ENCODE measurements at places on chromosomes 3 and 15.
A peak's percentile ranks its signal among the peaks of the same experiment; 100 is the strongest.

DNA sequence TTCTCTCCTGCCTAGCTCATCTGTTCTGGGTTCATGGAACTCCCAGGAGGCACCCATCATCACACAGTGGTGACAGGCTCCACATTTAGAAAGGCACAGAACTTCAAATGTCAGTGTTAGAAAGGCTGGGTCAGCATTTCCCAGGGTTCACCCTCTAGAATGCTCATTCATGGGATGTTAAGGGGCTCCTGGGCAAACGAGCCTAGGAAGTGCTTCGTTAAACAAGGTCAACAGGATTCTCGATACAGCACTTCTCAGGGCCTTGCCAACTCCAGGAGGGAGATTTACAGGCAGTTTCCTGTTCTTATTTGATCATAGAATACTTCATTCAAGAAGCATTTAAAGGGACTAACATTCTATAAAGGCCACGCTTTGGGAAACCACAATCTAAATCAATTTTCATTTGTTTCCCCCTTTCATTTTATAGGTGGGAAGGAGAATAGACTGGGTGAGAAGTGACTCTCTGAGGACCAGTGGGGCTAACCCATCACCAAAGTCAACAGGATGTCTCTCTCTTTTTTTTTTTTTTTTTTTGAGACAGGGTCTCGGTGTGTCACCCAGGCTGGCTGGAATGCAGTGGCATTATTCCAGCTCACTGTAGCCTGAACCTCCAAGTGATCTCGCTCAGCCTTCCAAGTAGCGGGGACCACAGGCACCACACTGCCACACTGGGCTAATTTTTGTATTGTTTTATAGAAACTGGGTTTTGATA lies 14.3 kb downstream of the IGDCC4 start:
- DNase-seq, result no peak

DNA sequence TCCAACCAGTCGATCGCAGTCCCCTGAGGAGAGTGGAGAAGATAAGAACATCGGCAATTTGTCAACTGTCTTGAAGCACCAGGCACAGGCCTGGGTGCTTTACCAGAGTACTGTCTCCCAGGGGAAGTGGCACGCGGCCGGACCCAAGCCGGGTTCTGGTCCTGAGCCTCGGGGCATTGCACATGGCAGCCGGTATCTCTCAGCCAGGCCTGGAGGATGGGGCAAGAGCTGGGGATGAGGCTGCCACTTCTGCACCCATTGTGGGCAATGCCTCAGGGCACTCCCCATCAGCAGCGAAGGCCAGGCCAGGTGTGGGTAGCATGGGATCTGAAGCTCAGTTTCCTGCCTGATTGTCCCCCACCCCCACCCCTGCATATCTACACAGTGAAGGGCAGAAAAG lies 77.5 kb downstream of the ADCY5 start:
- no peak for DNase-seq

DNA sequence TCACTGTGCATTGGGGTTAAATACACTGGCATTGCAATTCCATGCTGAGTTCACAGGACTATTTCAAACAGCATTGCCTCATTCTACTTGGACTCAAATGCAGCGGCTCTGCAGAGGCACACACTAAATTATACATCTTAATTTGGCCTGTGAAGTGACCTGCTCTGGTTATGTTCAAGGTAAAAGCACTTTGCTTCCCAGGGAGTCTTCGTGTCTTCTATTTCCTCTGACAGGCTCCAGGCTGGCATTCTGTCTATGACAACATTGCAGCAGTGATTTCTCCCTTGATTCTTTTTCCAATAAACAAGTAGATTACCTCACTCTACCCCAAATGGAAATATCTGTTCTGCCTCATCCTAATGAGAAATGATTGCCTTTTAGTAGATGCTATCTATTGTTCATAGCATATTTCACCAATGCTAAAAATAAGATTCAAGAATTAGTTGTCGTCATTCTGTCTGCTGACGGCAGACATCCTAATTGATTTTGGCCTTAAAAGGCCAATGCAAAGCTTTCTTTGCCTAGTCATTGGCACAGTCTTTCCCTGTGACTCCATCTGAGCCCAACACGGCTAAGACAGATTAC lies 33.8 kb downstream of the FMN1 start:
- DNase-seq, result no peak

GRCh38 chr3:192062186-192062585 lies 601.2 kb downstream of the PYDC2 start:
- no peak for DNase-seq

DNA sequence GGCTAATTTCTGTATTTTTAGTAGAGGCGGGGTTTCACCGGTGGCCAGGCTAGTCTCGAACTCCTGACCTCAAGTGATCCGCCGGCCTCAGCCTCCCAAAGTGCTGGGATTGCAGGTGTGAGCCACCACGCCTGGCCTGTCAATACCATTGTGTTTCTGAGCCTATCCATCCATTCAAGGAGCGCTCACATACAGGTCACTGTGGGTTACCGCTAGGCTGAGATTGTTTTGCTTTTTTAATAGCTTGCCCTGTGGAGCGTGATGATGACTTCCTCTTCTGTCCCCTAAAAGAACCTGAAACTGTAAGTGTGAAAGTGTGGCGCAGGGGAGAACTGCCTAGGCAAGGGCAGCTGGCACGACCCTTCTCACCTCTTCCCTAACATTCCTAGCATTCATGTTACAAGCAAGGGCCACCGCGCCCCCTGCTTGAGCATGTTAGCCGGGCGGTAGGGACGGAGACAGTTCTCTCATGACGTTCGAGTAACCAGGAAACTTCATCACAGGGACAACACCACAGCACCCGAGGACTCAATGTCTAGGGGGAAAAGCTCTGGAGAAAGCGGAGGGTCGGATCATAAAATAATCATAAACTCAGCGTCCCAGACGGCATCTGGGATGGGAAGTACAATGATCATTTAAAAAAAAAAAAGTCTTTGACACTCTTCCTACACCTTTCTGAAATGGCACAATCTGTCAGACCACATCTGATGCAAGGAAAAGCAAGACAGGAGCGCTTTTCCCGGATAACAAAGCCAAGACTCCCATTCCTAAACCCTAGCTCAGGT lies 790 bp downstream of the LAMP3 start:
- DNase-seq, result no peak

GRCh38 chr3:152323834-152324233 lies 55.1 kb downstream of the MBNL1 start:
- DNase-seq, result no peak

DNA sequence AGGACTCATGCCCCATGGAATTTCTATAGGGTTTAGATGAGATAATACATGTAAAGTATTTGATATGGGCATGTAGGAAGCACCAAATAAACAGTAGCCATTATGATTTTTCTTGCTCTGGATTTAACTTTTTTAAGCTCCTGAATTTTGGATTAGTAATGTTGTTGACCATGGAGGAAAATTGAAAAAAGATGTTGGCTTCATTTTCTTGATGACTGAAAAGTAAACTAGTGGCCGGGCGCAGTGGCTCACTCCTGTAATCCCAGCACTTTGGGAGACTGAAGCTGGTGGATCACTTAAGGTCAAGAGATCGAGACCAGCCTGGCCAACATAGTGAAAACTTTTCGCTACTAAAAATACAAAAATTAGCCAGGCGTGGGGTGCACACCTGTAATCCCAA lies 120.3 kb downstream of the PTPRG start:
- no peak for DNase-seq

- no peak for DNase-seq
These were observed 35.6 kb downstream of the WNT7A start for GRCh38 chr3:13844286-13844685.

DNA sequence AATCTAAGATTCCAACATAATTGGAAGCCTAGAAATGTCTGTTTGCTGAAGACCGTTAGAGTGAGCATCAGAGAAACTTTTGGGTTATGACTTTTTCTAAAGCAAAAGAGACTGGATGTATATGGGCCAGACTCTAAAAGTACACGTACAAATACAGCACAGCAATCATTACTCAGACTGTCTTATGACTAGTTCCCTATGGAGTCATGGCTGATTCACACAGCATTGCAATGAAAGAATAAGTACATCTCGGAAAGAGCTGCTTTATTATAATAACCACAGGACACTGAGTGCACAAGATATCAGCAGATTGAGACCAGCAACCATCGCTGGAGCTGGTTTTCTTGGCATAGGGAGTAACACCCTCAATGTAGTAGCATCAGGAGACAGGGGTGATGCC lies 618.6 kb downstream of the NLGN1 start:
- no peak for DNase-seq

DNA sequence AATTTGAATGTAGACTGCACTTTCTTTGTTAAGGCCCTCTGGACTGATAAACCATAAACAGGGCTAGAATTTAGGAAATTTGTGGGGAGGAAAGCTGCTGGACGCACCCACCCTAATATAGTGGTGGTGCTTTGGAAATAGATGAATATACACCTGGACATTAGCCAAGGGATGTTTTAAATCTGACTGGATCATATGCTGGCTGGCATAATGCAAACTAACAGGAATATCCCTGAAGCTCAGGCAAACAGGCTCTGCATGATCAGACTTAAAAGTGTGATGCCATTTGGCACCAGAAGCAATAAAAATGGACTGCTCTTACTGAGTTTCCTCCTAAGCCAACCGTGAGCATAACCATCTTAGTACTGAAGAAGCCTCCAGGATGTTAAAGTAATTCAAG lies 465.8 kb upstream of the ROBO1 start:
- DNase-seq, result no peak

- DNase-seq, result no peak
These were observed 171.2 kb downstream of the SEMA6D start for GRCh38 chr15:47888385-47889100.

- DNase-seq, result no peak
These were observed 109.3 kb upstream of the MME start for GRCh38 chr3:154970797-154971196.

GRCh38 chr3:191087391-191087790 lies 111.7 kb upstream of the OSTN start:
- no peak for DNase-seq

GRCh38 chr15:67114846-67115585 lies 49.6 kb downstream of the SMAD3 start:
- DNase-seq, result no peak

GRCh38 chr3:9934993-9935392 lies 1.4 kb downstream of the CRELD1 start:
- DNase-seq, result no peak

- DNase-seq, result peak; percentile 72
These were observed 53.3 kb upstream of the CHMP2B start for GRCh38 chr3:87173776-87174175.

DNA sequence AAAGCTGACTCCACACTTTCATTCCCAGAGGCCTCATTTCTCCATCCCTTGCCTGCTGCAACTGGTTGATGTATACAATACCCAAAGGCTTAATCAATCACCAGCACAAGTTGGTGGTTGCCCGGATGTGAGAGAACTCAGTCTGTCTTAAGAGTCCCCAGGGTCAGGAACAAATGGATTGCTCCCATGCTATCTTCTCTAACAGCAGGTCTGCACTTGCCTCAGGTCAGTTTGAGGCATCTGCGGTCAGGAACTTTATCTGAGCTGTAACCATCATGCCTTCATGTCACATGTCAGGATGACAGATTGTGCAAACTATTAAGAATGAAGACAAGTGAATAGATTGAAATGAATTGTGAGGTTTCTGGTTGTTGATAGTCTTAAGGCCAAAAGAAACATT lies 56.1 kb downstream of the BFSP2 start:
- DNase-seq, result no peak

DNA sequence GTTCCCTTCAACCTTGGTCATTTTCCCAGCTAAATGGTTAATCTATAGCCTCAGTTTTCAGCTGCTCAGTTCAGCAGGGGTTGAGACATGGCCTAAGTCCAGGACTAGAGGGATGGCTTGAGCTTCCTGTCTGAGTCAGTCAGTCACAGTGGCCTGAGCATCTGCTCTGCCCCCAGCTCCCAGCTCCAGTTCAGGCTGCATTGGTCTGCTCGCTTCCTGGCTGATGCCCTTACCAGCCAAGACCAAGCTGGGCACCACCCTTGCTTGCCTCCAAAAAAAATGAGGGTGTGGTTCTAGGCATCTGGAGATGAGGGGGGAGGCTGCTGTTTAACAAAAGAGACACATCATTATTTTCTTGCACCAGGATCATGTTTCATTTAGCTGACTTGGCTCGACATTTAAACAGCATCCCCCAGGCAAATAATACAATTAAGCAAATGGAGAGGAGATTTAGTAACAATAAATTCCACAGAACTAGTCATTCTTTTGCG lies 70.7 kb downstream of the WNT5A start:
- no peak for DNase-seq

DNA sequence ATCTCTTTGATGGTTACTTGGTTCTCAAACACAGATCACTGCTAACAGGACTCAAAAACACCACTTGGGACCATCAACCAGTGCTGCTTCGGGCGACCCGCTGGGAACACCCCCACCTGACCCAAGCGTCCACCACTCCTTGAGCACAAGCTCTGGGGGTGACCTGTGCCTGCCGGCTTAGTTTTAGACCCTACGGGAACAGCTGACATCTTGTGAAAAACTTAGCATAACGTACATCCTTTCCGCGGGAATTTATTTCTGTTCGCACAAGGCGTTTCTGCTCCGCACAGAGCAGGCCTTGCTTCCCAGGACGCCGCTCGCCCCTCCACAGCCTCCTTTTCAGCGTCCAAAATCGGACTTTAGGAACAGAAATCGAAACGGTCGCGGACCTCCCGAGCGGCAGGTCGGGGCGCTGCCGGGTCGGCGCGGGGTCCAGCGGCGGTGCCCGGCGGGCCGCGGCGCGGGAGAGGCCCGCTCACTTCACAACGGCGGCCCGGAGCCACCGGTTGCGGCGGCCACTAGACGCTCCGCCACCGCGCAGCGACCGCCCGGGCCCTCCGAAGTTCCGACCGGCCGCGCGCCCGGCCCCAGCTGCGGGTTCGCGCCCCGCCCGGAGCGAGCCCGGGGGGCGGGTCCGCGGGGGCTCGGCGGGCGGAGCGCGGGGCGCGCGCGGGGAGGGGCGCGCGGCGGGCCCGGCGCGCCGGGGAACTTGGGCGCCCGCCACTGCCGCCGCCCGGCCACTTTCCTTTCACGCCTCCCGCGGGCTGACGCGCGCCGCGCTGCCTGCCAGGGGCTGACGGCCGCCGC lies 959 bp downstream of the SFMBT1 start:
- DNase-seq, result peak; percentile 33

DNA sequence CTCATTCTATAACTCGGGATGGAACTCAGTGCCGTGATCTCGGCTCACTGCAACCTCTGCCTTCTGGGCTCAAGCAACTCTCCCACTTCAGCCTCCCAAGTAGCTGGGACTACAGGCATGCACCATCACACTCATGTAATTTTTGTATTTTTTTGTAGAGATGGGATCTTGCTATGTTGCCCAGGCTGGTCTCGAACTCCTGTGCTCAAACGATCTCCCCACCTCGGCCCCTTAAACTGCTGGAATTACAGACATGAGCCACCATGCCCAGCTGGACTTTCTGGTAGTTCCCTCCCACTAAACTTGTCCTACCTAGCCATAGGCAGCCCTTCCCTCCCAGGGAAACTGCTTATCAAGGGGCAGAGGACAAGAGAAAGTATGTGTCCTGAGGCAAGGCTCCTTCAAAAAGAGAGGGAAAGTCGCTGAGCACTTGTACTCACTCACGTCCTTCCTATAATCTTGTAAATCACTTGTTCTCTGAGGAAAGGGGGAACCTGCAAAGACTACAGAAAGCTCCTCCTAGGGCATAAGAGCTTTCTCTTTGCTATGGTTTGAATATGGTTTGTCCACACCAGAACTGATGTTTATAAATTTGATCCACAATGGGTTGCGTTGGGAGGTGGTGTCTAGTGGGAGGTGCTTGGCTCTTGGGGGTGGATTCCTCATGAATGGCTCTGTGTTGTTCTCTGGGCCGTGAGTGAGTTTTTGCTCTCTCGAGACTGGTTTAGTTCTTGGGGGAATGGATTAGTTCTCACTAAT lies 13.6 kb upstream of the TBL1XR1 start:
- no peak for DNase-seq

GRCh38 chr3:185822221-185823000 lies 2.4 kb downstream of the IGF2BP2 start:
- DNase-seq, result no peak
